ENCODE measurements at places on chromosomes 6 and 20. TPM values are rescaled to one million over a fixed set of nuclear protein-coding genes. Genes with fewer than 3 reads are reported as not detected.

GRCh38 chr6:47440719-47441118 is 36.9 kb upstream of the CD2AP start:
- H3K36me3 ChIP-seq: no peaks in the 10 kb centered on the region
- H3K27me3 ChIP-seq: no peaks in the 10 kb centered on the region
- no peaks in the 10 kb centered on the region for H3K4me1 ChIP-seq
- H3K27ac ChIP-seq: no peak overlapping the region
- DNase-seq: no peak

- no peaks in the 10 kb centered on the region for H3K36me3 ChIP-seq
- H3K4me1 ChIP-seq: peaks cover 2% of the 10 kb centered on the region
- no peak overlapping the region for H3K4me3 ChIP-seq
Measured at GRCh38 chr6:16277101-16277981, 39.0 kb downstream of the GMPR start.

DNA sequence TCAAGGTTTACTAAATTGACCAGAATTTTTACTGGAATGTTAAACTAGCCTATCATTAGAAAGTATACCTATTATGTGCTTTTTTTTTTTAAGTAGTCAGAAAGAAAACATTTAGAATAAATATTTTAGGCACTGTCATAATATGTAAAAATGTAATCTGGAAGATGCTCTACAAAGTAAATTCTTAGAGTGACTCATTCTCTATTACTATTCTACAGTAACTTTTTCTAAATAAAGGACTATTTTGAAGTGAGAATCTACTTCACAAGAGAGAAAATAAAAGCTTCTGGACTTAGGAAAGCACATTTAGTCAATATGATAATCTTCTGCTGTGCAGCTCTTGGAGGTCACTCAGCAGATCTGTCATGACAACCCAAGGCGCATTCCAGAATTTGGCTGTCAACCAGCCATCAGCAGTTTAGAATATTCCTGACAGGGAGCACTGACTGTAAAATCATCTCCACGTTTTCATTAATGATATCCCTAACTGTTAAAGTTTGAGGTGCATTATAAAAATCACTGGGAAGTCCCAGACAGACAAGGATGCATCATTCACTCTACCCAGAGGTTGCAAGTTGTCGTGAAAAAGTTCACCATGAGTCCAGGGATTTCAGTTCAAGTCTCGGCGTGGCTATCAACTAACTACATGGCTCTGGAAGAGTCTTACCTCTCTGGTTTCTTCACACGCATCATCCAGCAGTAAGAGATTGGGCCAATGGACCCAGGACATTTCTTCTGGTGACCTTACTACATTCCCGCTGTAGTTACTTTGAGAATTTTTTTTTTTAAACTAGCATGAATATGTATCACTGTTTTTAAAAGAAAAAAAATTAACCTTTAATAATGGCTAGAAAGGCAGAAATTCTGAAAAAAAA is 374.9 kb downstream of the GJA1 start:
- no peaks in the 10 kb centered on the region for H3K4me1 ChIP-seq
- no peak for DNase-seq
- H3K4me3 ChIP-seq: no peak overlapping the region

DNA sequence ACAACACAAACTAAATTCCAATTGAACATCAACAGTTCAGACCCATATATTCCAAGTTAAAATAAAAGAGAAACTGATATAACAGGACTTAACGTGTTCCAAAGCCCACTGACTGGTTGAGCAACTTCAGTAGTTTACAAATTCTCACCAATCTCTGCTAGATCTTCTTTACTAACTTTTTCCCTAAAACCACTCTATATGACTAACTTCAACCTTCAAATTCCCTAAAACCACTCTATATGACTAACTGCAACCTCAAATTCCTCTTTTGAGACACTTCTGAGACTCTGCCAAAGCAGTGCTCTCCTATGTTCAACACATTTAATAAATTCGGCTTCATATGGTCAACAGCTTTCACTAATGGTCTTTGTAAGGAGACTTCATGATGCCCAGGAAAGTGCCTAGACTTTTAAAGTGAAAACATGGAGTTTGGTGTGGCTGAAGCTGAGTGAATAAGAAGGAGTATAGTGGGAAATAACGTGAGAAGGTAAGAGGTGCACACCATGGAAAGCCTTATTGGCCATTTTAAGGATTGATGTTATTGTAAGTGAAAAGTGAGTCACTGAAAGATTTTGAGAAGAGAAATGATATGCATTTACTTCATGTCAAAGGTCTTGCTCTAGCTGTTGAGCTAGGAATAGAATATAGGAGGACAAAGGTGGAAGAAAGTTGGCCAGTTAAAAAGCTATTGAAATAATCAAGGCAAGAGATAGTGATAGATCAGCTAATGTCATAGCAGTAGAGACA is 134.0 kb upstream of the HCRTR2 start:
- no peak overlapping the region for H3K27ac ChIP-seq
- no peaks in the 10 kb centered on the region for H3K4me1 ChIP-seq
- no peak overlapping the region for H3K4me3 ChIP-seq
- H3K27me3 ChIP-seq: no peaks in the 10 kb centered on the region
- no peaks in the 10 kb centered on the region for H3K36me3 ChIP-seq
- DNase-seq: no peak

- H3K4me1 ChIP-seq: peaks cover under 1% of the 10 kb centered on the region
- H3K4me3 ChIP-seq: no peak overlapping the region
- no peak for DNase-seq
- no peaks in the 10 kb centered on the region for H3K36me3 ChIP-seq
Measured at GRCh38 chr6:85680388-85680787, 37.7 kb upstream of the SYNCRIP start.

GRCh38 chr6:128516514-128516898 is 3.9 kb downstream of the PTPRK start:
- H3K4me1 ChIP-seq: peaks cover 2% of the 10 kb centered on the region
- H3K27ac ChIP-seq: no peak overlapping the region
- no peak overlapping the region for H3K4me3 ChIP-seq
- no peaks in the 10 kb centered on the region for H3K36me3 ChIP-seq
- DNase-seq: no peak

The REM1 gene
- polyA plus RNA-seq: 5.3 TPM

The GNRH2 gene
- polyA plus RNA-seq: 2.2 TPM

The APOM gene
- polyA plus RNA-seq: 7.7 TPM

The FOXQ1 gene
- 0.07 TPM for polyA plus RNA-seq

The CLPSL2 gene
- polyA plus RNA-seq: not detected

Measured in ovary (tissue), 10 donors.